ENCODE measurements at places on chromosomes 2 and 18. TPM values are rescaled to one million over a fixed set of nuclear protein-coding genes. Genes with fewer than 3 reads are reported as not detected.

GALNT5 gene
- not detected for total RNA-seq

DNA sequence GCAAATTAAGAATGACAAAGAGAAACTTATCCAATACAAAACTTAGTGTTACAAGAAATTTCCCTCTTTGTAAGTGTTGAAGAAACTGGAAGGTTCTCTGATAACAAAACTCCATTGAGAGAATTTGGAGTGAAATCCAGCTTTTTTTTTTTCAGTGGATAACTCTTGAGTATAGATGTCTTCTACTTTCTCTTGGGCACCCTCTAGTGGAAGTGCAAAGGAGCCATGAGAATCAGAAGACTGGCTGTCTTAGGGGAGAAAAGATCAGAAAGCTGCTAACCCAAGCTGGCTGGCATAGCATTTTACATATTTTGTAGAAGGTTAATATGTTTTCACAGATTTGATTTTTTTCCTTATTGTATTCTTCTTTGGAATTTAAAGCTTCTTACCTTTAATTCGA is 138.8 kb upstream of the SATB2 start:
- peak; percentile 68 for DNase-seq
- no peaks in the 10 kb centered on the region for H3K4me1 ChIP-seq
- H3K36me3 ChIP-seq, result no peaks in the 10 kb centered on the region
- no peak overlapping the region for H3K4me3 ChIP-seq

DNA sequence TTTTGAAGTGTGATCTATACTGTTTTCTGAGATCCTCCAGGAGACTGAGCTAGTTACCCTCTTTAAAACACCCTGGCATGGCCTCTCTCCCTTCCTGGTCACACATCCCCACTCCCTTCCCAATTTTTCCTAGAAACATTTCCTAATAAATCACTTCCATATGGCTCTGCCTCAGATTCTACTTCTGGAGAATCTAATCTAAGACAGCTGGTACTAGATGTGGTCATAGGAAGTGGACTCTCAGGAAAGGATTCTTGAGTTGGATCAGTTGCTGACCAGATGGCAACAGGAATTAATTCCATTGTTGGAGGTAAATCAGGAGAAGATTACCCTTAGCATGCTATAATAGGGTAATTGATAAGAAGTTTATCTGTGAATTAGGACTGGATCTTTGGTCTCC is 310.5 kb downstream of the SATB2 start:
- H3K27ac ChIP-seq, result no peak overlapping the region
- H3K4me1 ChIP-seq, result no peaks in the 10 kb centered on the region
- no peak overlapping the region for H3K4me3 ChIP-seq
- no peak for DNase-seq
- no peaks in the 10 kb centered on the region for H3K36me3 ChIP-seq
- no peaks in the 10 kb centered on the region for H3K27me3 ChIP-seq

GPR75 gene
- 11.4 TPM for total RNA-seq

- no peak overlapping the region for H3K27ac ChIP-seq
- no peaks in the 10 kb centered on the region for H3K4me1 ChIP-seq
- no peak overlapping the region for H3K4me3 ChIP-seq
- H3K36me3 ChIP-seq, result no peaks in the 10 kb centered on the region
- no peaks in the 10 kb centered on the region for H3K27me3 ChIP-seq
These were observed 164.9 kb upstream of the NT5C1B start for GRCh38 chr2:18754286-18754685.

- H3K27ac ChIP-seq, result no peak overlapping the region
- H3K4me3 ChIP-seq, result no peak overlapping the region
- no peaks in the 10 kb centered on the region for H3K36me3 ChIP-seq
- no peak for DNase-seq
- peaks cover 10% of the 10 kb centered on the region for H3K4me1 ChIP-seq
- H3K27me3 ChIP-seq, result no peaks in the 10 kb centered on the region
These were observed 19.0 kb downstream of the SETBP1 start for GRCh38 chr18:44699572-44700261.

GRCh38 chr2:43000242-43001054 is 208.1 kb upstream of the HAAO start:
- no peaks in the 10 kb centered on the region for H3K36me3 ChIP-seq
- no peak overlapping the region for H3K4me3 ChIP-seq
- no peak overlapping the region for H3K27ac ChIP-seq
- H3K27me3 ChIP-seq, result no peaks in the 10 kb centered on the region
- no peaks in the 10 kb centered on the region for H3K4me1 ChIP-seq

AGBL5 gene
- total RNA-seq, result 35.7 TPM

GRCh38 chr2:111678161-111678560 is 205.8 kb downstream of the ANAPC1 start:
- no peaks in the 10 kb centered on the region for H3K27me3 ChIP-seq
- H3K4me1 ChIP-seq, result peaks cover 18% of the 10 kb centered on the region
- H3K36me3 ChIP-seq, result no peaks in the 10 kb centered on the region
- no peak overlapping the region for H3K27ac ChIP-seq

- peaks cover 30% of the 10 kb centered on the region for H3K4me1 ChIP-seq
- no peaks in the 10 kb centered on the region for H3K27me3 ChIP-seq
These were observed 842 bp upstream of the CKAP2L start for GRCh38 chr2:112765251-112765650.

DOK6 gene
- not detected for total RNA-seq

GRCh38 chr2:10271509-10271908 is 31.2 kb upstream of the HPCAL1 start:
- no peak overlapping the region for H3K4me3 ChIP-seq
- H3K27me3 ChIP-seq, result no peaks in the 10 kb centered on the region
- no peaks in the 10 kb centered on the region for H3K36me3 ChIP-seq
- DNase-seq, result no peak

ALPI gene
- total RNA-seq, result not detected

GRCh38 chr2:74867841-74868658 is 34.1 kb downstream of the HK2 start:
- H3K27ac ChIP-seq, result no peak overlapping the region
- DNase-seq, result no peak
- no peak overlapping the region for H3K4me3 ChIP-seq
- no peaks in the 10 kb centered on the region for H3K27me3 ChIP-seq

DNA sequence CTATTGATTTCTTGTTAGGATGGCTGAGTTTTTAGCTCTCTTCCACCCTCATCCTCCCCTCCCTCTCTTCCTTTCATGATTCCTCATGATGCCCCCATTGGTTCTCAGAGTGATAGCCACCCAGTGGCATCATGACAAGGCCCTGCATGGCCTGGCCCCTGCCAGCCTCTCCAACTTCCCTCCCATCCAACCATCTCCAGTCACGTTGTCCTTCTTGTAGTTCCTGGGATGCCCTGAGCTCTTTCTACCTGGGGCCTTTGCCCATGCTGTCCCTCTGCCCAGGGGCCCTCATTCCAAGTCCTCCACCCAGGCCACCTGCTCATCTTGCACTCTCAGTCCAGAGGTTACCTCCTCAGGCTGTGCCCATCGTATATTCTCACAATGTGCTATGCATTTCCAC is 247.5 kb downstream of the TFCP2L1 start:
- no peaks in the 10 kb centered on the region for H3K4me1 ChIP-seq
- no peak overlapping the region for H3K27ac ChIP-seq
- H3K4me3 ChIP-seq, result no peak overlapping the region
- H3K27me3 ChIP-seq, result no peaks in the 10 kb centered on the region
- DNase-seq, result no peak

DNA sequence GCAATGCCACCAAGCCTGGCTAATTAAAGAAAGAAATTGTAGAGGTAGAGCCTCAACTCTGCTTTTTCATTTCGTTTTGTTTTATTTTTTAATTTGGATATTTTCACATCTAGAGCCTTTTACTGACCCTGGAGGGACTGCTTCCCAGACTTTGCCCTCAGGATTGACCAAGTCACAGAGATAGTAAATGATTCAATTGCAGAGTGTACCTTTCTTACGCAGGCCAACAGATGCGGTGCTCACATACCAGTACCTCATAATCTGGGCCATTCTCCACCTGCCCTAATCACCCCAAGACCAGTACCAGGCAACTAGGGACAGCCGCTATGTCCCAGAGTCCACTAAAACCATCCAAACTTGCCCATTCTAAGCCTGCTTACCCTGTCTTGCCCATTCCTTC is 110.8 kb downstream of the DDX1 start:
- no peak for DNase-seq
- no peaks in the 10 kb centered on the region for H3K4me1 ChIP-seq
- H3K36me3 ChIP-seq, result no peaks in the 10 kb centered on the region
- no peak overlapping the region for H3K27ac ChIP-seq

SPATA3 gene
- not detected for total RNA-seq

DNA sequence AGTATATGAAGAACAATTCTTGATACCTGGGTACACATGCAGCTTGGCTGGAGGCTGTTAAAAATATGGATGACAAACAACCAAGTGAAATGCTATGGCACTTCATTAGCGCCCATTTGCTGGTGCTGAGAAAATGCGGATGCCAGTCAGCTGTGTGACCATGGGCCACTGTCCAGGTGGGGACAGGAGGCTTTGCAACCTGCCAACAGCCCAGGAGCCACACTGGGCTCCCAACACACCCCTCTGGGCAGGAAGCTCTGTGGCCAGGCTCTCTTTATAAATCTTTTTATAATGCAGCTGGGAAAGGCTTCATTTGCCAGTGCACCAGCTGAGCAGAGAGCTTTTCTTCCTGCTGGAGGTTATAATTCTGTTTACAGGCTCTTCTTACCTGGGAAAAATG is 19.9 kb downstream of the RNF144A start:
- no peaks in the 10 kb centered on the region for H3K4me1 ChIP-seq
- no peak overlapping the region for H3K27ac ChIP-seq
- no peak for DNase-seq
- no peak overlapping the region for H3K4me3 ChIP-seq

GRCh38 chr2:109155553-109156451 is 26.8 kb downstream of the SH3RF3 start:
- no peak overlapping the region for H3K27ac ChIP-seq
- H3K4me3 ChIP-seq, result no peak overlapping the region
- DNase-seq, result no peak
- H3K27me3 ChIP-seq, result no peaks in the 10 kb centered on the region
- H3K36me3 ChIP-seq, result no peaks in the 10 kb centered on the region
- H3K4me1 ChIP-seq, result peaks cover 41% of the 10 kb centered on the region

GRCh38 chr18:25351280-25351775 is 638 bp downstream of the ZNF521 start:
- peak; percentile 29 for DNase-seq
- peak overlapping the region; percentile 67 for H3K4me3 ChIP-seq
- no peaks in the 10 kb centered on the region for H3K36me3 ChIP-seq
- H3K27ac ChIP-seq, result no peak overlapping the region

DNA sequence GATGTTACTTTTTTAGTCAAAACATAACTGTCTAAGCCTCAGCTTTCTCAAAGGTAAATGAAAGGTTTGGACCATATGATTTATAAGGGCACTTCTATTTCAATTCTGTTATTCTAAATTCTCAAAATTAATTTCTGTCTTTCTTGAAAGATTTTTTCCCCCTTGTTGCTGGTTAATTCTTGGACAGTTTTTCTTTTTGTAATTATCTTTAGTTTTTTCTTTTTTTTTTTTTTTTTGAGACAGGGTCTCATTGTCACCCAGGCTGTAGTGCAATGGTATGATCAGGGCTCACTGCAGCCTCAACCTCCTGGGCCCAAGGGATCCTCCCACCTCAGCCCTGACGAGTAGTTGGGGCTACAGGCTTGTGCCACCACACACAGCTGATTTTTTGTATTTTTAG is 121.0 kb upstream of the MYO3B start:
- peak overlapping the region; percentile 50 for H3K27ac ChIP-seq
- H3K36me3 ChIP-seq, result peaks cover 3% of the 10 kb centered on the region
- no peak overlapping the region for H3K4me3 ChIP-seq
- DNase-seq, result peak; percentile 50

STARD6 gene
- total RNA-seq, result not detected

- H3K4me3 ChIP-seq, result no peak overlapping the region
- H3K27me3 ChIP-seq, result no peaks in the 10 kb centered on the region
- H3K4me1 ChIP-seq, result no peaks in the 10 kb centered on the region
- no peak overlapping the region for H3K27ac ChIP-seq
- H3K36me3 ChIP-seq, result no peaks in the 10 kb centered on the region
These were observed 103.9 kb upstream of the XIRP2 start for GRCh38 chr2:166784296-166784946.

GRCh38 chr18:36186461-36187192 is 670 bp upstream of the MOCOS start:
- no peaks in the 10 kb centered on the region for H3K36me3 ChIP-seq
- H3K27me3 ChIP-seq, result no peaks in the 10 kb centered on the region
- H3K4me3 ChIP-seq, result no peak overlapping the region
- DNase-seq, result no peak
- peaks cover 18% of the 10 kb centered on the region for H3K4me1 ChIP-seq

DNA sequence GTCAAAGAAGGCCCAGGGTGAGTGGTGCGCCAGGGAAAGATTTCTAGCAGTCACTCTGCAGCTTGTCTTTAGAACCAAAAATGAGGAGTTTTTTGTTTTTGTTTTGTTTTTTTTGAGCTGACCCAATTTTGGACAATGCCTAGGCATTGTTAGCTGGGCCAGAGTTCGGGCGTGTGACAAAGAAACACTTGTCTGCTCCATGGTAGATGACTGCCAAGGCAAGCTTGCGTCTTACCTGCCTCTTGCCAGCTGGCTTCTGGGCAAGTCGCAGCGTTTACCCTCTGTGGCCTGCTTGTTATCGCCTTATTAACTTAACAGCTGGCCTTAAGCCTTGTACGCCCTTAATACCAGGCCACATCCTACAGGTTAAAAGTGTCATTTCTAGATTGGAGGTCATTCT is 114.3 kb downstream of the GALNT1 start:
- H3K4me3 ChIP-seq, result no peak overlapping the region
- H3K4me1 ChIP-seq, result no peaks in the 10 kb centered on the region
- H3K27me3 ChIP-seq, result no peaks in the 10 kb centered on the region
- no peak overlapping the region for H3K27ac ChIP-seq
- H3K36me3 ChIP-seq, result peaks cover 55% of the 10 kb centered on the region
